Osteoblast (primary cell): ENCODE measurements at places on chromosomes 5 and 9.

GRCh38 chr5:9698125-9698826 is 68.1 kb upstream of the TAS2R1 start:
- no peak for DNase-seq

GRCh38 chr5:170251462-170251861 is 18.7 kb downstream of the C5orf58 start:
- DNase-seq = no peak

GRCh38 chr5:89542736-89543135 is 659.8 kb upstream of the MEF2C start:
- no peak for DNase-seq

DNA sequence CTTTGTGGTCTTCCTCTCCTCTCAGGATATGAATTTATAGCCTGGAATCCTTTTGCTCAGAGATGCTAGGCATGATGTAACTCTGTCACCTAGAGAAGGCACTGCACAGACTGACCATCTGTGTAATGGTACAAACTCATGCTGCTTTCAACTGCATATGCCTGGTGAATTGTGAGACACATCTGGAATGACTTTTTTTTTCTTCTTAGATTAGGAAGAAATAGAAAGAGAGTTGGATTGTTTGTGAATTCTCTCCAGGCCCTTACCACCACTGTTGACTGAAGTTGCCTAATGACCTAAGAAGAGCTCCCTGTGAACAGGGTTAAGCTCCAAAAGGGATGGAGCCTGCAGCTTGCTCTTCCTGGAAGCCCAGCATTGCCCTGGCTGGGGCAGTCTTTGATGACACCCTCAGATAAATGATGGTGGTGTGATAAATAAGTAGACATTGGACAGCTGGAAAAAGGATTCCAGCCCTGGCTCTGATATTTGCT is 47.8 kb upstream of the TRIM32 start:
- DNase-seq = peak; percentile 51

DNA sequence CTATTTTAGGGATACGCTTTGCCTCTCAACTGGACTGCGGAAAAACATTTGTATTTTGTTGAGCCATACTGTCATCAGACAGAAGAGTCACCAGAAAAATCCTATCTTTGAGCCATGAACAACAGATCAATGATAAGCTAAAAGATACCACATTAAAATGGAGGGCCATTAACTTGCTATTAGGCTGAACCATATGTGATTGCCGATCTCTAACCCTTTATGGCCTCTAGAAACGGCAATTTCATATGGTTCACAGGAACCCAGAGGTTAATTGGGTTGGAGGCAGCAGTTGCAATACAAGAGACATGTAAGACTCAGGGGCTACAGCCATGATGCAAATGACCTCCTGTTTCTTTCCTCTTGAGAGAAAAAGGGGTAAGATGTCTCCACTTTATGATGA is 69.8 kb downstream of the MYO10 start:
- no peak for DNase-seq

DNA sequence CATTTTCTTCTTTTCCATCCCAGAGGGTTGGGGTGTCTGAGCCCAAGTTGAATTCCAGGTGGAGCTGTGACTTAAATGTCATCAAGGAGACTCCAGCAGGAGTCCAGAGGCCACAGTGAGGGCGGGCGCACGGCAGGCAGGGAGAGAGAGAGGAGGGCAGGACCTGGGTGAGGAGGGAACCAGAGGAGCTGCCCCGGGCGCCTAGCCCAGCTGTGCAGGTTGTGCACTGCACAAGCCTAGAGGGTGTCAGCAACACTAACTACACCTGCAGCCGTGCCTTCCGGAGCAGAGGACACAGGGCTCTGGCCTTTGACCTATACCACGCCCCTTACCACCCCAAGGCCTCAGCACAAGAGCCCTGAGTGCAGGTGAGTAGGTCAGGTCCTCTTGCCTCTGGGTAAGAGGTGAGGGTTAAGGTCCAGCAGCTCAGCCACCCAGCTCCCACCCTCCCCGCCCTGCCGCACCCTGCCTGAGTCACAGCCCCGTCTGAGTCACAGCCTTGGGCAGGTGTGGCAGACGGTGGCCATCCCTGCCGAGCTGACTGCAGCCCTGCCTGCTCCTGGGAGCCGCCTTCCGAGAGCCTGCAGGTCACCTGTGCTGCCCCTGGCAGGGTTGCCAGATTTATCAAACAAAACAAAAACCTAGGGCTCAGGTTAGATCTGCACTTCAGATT is 6.4 kb upstream of the AGPAT2 start:
- no peak for DNase-seq

GRCh38 chr9:114513055-114513958 is 8.0 kb upstream of the WHRN start:
- no peak for DNase-seq

DNA sequence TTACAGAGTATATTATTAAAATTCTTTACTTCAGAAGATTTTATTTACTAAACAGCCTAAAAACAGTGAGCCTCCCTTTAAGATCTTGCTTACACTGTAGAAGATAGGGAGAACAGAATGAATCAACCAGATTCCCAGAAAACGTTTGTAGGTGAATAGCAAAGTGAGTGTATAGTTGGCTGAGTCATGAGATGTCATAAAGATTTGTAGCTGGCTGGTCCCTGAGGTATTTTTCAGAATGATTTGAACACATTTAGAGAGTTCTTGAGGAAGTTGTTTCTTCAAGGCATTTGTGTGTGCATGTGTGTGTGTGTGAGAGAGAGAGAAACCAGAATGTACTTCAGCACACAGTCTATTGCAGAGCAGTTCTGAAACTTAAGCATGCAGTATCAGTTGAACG is 159.4 kb upstream of the PRR16 start:
- no peak for DNase-seq

DNA sequence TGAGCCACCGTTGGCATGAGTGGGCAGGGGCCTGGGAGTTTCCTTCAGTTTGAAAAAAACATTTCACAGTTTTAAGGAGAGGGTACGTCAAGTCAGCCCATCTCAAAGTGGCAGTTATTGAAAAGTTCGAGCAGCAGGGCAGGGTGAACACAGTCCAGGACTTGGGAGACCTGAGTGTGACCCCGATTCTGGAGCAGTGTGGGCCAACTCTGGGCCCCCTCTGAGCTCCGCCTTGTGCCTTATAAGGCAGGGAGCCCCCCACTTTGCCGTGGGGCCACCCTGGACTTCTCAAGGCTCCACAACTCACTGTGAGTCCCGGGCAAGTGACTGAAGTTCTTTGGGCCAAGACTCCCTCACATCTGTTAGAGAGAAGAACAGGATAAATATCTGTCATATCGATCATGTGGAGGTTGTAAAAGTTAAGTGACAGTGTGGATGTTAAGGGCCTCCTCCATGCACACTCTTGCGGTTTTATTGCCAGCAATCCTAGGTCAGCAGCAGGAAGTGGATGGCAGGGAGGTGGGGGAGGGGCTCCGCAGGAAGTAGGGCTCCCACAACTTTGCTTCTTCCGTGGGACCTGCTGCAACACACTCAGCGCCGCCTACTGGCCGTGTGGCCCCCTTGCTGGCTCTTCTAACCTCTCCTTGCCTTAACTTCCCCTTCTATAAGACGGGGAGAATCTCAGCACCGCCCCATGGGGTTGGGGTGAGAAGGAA is 38.4 kb downstream of the HRH2 start:
- no peak for DNase-seq

- DNase-seq = no peak
Observed at GRCh38 chr5:67305913-67306710, 109.5 kb upstream of the CD180 start.

DNA sequence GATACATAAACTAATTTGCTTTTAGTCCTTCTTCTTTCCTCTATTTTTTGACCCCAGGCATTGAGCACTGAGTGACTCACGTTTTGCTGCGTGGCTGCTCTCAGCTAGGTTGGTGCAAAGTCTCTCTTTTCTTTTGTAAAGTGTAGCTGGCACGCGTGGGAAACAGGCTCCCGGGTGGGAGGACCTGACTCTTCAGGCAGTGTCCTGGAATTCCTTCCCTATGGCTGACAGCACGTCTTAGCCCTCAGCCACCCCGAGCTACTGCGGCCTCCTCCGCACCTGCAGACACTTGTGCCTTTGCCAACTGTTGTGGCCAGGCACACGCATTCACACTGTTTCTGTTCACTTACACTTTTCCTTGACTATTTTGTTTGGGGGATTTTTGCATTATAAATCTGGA is 877 bp upstream of the SCGB3A1 start:
- DNase-seq = peak; percentile 37

- DNase-seq = no peak
Observed at GRCh38 chr5:94705427-94705826, 87.0 kb downstream of the SLF1 start.

DNA sequence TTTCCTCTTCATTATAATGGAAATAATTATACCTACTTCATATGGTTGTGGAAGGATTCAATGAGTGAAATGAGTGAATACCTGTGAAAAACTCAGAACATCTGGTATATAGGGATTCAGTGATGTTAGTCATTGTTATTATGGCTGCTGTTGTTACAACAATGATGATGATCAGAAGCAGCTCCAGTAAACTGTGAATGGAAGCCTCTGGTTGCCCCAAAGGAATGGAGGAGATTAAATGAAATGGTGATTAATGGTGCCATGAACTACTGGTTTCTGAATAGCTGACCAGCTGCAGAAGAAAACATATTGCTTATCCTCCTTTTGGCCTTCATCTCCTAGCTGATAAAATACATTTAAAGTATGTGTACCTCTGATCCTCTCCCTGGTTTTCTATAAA is 372.0 kb downstream of the ARHGEF28 start:
- DNase-seq = no peak

DNA sequence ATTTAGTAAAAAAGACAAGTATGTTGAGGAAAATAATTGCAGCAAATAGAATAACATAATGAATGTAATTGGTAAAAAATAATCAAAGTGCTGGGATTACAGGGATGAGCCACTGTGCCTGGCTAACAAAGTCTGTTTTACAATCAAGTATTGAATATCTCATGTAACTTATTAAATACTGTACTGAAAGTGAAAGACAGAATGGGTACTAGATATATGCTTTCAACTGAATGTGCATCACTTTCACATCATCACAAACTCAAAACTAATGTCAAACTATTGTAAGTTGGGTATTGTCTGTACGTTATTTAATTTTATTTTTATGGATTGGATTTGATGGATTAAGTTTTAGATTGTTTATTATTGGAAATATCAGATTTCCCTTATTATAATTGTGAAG is 58.9 kb downstream of the LURAP1L start:
- DNase-seq = no peak

- DNase-seq = no peak
Observed at GRCh38 chr9:136566553-136566895, 20.7 kb upstream of the NOTCH1 start.

- DNase-seq = peak; percentile 97
Observed at GRCh38 chr5:177378884-177379883, 5.0 kb upstream of the SLC34A1 start.

- DNase-seq = peak; percentile 6
Observed at GRCh38 chr9:13427587-13427986, 148.1 kb upstream of the MPDZ start.

GRCh38 chr9:99885747-99886146 is 20.7 kb upstream of the STX17 start:
- no peak for DNase-seq

- DNase-seq = no peak
Observed at GRCh38 chr5:33238826-33239695, 201.7 kb upstream of the TARS1 start.

DNA sequence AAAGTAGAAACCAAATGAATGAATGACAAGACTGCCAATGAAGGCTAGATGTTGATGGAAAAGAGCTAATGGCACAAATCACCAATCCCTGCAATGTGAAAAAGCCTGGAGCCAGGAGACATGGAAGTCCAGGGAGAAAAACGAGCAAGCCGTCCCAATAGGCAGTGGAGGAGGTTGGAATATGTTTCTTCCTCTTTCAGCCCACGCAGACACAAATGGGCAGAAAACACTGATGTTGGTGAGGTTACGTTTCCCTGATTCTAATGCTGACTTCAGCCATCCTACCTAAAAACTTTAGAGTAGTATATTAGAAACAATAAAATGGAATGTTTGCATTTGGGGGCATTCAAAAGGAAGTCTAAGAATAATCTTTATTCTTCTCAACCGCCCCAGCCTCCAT is 23.9 kb upstream of the KIF2A start:
- no peak for DNase-seq

DNA sequence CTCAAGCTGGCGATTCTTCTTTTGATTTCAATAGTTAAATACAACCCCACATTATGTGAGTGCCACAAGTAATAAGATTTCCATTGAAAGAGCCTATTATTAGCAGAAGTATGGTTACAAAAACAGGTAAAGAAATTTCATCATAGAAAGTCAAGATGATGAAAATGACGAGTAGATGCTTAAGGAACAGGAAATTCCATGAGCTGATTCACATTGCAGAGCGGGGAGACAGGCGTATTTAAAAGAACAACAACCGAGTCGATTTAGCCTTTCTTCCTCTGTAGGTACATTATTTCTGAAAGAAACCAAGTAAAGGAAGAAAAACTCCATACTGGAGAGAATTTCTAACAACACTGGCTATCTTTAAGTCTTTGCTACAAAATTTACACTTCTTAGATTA is 310.4 kb downstream of the SLF1 start:
- DNase-seq = peak; percentile 34

- DNase-seq = no peak
Observed at GRCh38 chr5:107284822-107285525, 385.8 kb downstream of the EFNA5 start.

DNA sequence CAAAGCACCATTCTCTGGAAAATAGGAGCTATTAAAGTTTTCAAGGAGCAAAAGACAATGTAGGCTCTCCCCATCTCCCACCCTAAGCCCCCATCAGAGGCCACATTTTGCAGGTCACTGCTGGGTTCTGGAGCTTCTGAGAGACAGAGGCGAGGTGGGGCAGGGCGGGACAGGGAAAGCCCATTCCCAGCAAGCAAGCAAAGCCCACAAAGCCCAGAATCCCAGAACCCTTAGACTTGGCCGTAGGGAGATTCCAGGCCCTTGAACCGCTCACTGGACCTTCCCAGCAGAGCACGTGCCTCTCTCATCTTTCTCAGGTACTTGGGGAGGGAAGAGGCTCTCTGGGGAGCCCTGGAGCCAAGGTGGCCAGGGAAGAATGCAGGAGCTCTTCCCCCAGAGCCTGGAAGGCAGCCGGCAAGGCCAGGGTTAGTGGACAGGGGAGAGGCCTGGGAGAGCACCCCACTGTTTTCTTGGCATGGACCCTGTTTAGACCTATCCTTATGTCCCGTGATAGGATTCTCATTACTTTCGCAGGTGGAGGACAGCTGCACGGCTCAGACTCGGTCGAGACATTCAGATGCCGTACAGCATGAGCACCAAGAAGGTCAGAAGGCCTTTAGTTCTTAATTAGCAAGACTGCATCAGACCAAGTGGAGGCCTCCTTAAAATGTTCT is 52.4 kb downstream of the ZNF354C start:
- peak; percentile 32 for DNase-seq

DNA sequence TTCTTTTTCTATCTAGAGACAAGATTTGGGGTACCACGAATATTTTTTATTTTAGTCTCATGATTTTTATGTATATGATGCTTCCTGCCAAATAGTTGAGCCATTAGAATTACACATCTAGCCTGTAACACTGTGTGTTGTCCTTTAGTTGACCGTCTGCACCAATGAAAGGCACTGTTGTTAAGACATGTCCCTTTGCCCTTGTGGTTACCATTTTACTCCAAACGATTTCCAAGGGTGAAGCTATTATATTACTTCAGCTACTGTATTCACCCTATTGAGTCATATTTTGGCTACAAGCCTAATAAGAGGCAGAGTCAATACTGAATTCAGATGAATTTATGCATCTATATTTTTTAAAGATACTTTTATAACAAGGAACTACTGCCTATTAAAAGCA is 207.6 kb downstream of the CETN3 start:
- DNase-seq = no peak
